NCI-H2081 (cell line): ENCODE measurements at places on chromosomes 1 and 21.

GRCh38 chr1:173268786-173269277, 61.7 kb upstream of the TNFSF4 start:
- no peak for DNase-seq

GRCh38 chr1:27602462-27603308, 1.3 kb downstream of the AHDC1 start:
- no peak for DNase-seq

DNA sequence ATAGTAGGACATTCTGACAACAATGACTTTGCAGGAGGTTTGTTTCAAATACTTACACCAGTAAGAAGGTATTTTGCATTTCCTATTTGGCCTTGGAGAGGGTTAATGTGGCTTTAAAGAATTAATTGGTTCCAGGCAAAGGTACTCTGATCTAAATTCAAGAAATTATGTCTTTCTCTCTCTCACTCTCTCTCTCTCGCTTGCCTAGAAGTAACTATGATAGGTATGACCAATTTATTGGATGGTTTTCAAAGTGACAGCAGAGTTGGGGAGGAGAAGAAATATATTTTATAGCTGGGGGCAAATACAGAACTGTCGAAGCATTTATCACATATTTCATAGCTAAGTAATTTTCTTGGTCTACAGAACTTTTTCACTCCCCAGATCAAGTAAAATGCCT, 116.0 kb downstream of the ATP6V1G3 start:
- DNase-seq = no peak

DNA sequence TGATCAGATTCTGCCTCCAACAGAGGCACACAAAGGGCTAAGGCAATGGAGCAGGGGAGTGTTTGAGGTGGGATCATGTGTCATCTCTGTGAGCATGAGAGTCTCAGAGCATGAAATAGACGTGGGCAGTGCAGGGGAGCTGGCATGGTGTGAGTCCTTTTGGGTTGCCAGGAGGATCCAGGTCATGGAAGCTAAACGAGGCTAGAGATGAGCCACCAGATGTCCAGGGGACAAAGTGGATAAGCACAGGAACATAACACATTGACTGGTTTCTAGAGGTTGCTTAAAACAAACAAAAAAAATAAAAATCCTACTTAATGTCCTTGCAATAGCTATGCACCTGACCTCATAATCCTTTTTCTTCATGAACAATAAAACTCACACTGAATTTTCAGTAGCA, 254.8 kb upstream of the GREM2 start:
- DNase-seq = no peak

DNA sequence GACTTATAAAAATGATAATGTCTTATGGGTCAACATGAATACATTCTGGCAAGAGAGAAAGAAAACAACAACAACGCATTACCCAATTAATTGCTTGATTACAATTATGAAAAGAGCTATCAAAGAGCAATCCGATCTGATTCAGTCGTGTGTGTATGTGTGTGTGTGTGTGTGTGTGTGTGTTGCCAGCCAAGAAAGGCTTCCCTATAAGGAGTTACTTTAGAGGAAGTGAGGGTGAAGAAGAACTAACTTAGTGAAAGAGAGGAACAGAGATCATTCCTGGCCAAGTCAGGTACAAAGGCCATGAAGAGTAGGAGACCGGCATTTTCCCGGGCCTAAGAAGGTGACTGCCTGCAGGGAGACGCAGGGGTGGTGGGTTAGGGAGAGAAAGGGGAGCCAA, 9.4 kb downstream of the TMEM35B start:
- DNase-seq = no peak

GRCh38 chr1:198118134-198118533, 38.7 kb upstream of the NEK7 start:
- DNase-seq = no peak

GRCh38 chr1:23616292-23616824, 57.1 kb upstream of the ID3 start:
- DNase-seq = peak; percentile 35

DNA sequence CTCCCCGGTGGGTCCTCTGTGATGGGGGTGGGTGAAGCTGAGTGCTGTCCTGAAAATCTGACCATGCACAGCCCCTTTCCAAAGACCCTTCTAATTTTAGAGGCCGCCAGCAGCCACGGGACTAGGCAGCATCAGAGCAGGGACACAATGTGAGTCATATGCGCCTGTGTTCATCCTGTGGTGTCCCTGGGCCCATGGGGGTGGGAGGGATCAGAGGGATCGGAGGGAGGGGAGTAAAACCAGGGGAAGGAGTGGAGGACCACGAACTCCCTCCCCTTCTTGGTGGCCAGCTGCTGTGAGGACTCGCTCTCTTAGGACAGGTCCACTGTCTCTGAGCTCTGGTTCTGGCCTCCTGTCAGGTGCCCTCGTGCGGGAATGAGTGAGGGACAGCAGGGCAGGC, 61.5 kb downstream of the ADARB1 start:
- no peak for DNase-seq

DNA sequence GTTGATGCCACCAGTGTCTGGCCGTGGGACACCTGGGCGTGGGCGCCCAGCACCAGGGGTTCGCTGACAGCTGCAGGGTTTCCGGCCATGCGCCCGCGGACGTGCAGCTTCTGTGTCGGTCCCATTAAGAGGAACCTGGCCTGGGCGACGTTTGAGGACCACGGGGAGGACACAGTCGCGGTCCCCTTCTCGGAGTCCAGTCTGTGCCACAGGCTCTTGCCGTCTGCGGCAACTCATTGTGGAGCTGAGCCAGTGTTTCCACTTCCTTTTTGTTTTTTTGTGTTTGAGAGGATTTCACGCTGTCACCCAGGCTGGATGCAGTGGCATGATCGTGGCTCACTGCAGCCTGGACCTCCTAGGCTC, 1.6 kb upstream of the C1orf159 start:
- DNase-seq = no peak

DNA sequence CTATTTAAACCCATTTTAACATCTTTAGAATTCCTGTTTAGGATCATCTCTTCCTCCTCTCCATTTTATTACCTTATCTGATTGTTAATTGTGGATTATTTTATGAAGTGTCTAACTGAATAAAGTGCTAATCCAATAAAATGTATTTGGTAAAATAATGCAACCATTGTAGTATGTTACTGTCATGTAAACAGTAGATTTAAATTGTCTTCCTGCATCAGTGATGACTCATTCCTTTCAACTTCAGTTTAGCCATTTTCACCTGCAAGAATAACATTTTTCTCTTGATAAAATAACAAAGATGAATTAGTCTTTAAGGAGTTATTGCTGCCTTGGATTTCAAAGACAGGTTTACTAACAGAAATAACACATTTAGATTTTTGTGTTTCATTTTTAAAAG, 5.4 kb downstream of the PPP2R5A start:
- no peak for DNase-seq

DNA sequence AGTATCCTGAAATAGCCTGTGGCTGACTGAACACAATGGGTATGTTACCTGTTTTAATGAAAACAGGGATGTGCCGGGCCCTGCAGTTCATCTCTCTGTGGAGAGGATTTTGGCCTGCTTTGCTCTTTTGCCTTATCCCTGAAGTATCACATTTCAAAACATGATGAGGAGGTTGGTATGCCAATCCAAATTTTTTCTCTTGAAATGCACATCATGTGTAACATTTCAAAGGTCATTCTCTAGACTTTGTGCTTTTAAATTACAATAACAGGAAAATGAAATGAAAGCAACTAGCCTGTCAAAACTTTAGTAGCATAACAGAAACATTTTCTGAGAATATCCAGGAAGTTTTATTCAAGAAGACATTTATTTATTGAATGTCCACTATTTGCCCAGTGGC, 118.9 kb downstream of the SLC44A5 start:
- no peak for DNase-seq

GRCh38 chr1:97869441-97869840, 51.4 kb downstream of the DPYD start:
- DNase-seq = no peak

DNA sequence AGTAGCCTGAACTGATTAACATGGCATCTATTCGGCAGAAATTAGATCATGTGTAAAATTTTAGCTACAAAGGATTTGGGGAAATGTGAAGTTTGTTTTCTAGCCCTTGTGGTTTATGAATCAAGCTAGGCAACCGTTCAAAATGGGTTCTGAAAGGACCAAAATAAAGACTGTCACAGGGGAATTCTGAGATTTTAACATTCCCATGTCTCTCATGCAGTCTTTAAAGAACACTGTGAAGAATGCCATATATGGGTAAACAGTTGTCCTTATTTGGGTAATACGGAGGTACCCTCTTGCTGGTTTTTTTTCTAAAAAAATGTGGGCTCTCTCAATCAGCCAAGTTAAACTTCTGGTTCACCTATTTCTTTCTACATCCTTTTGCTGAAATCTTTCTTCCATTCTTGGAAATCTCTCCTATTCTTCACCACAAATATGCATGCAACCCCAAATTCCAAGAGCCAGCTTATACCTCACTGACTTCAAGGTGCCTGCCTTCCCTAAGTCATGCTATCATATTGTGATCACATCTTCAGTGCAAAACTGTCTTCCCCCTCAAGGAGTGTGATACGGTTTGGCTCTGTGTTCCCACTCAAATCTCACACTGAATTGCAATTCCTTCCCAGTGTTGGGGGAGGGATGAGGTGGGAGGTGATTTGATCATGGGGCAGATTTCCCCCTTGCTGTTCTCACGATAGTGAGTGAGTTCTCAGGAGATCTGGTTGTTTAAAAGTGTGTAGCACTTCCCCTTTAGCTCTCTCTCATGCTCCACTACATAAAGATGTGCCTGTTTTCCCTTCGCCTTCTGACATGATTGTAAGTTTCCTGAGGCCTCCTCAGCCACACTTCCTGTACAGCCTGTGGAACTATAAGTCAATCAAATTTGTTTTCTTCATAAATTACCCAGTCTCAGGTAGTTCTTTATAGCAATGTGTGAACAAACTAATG, 308.7 kb downstream of the TTLL7 start:
- no peak for DNase-seq

GRCh38 chr1:152052606-152053005, 15.8 kb upstream of the S100A11 start:
- peak; percentile 74 for DNase-seq

- no peak for DNase-seq
Measured at GRCh38 chr1:30788580-30789387, 31.2 kb upstream of the LAPTM5 start.

GRCh38 chr1:209924390-209924789, 13.6 kb upstream of the SYT14 start:
- DNase-seq = no peak

DNA sequence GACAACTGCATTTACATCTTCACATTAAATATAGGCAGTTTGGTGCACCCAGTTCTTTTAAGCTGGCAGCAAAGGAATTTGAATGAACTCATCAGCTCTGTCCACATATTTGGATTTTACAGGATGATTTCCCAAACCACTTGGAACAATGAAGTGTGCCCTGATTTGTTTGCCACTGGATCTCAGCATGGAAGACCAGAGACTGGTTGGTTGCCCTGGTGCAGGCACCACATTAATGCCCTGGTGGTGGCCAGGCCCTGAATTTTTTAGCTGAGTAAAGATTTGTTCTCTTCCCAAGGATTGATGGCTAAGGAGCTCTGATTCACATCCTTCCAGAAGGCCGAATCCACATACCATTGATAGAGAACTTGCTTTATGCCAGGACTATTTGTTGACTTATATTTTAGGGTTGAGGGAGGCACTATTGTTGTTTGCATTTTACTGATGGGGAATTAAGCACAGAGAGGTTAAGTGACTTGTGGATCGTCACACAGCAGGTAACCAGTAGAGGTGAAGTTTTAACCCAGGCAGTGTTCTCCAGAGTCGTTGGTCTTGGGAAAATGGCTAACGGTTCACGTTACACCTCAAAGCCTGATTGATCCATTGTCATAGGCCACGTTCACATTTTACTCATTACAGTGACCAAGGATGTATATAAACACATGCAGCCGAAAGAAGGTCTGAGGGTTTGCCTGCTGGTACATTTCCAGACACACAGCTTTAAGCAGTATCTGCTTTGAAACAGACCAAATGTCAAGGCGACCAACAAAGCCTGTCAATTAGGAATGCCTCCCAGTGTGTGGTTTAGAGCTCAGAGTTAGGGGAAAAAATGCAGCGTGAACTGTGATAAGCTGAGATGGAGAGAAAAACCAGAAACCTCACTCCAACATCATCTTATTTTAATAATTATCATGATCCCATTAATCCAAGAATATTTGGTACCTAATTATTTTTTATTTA, 50.7 kb downstream of the KAZN start:
- DNase-seq = no peak

GRCh38 chr1:51264451-51264850, 28.4 kb downstream of the RNF11 start:
- DNase-seq = no peak

DNA sequence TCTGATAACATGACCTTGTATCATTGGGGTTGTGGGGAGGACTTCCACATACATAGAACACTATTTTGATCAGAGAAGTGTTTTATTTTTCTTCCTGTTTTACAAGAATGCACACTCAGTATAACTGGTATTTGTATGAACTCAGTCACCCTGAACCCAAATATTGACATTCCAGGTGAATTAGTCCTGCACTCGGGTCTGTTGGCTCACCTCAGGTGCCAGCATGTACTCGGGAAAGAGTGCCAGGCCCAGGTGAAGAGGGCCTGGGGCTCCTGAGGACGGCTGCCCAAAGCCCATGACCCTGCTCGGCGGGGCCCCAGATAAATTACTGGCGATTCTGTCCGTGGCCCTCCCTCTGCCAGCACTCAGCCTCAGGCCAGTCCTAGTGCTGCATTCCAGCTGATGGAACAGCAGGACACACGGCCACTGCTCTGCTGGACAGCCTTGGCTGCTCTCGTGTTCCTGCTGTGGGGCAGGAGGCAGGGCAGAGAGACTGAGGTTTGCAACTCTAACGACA, 75.4 kb upstream of the TMPRSS2 start:
- no peak for DNase-seq

DNA sequence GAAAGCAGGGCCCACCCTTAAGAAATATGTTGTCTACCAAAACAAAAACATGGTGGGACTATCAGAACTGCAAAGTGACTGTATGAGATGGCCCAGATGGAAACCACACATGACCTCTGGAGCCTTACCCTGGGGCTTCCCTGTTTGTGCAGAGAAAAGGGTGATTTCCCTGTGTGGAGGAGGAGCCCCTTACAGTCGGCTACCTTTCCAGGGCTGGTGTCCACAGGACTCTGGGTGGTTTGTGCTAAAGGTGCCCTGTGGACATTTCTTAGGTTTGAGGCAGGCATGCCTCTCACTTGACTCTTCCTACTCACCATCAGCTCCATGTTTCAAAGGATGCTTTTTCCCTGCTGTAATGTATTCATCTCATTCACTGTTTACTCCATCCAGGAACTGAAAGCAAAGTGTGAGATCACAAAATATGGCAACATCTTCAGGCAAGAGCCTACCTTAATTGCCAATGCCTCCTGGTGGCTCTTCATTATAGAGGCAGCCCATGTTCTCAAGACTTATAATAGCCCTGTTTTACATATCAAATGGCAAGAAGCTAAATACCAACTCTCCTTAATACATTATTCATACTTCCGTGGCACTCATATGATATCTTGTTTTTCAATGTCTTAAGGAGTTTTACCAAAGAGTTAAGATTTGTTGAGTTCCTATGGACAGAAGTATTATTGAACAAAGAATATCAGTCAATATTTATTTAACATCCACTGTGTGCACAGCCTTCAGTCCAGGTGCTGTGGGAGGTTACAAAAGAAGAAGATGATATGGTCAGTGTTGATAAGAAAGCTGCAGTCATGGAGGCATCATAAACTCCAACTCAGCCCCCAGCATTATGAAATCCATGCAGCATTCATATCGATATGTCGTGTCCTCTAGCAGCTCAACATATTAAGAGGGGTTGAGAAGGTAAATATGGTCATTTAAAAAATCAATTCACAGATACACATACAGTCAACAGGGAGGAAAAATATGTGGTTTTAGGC, 15.5 kb upstream of the TFF3 start:
- DNase-seq = no peak

- peak; percentile 27 for DNase-seq
Measured at GRCh38 chr1:88890791-88891317, 513 bp downstream of the GTF2B start.
